A172 (cell line): ENCODE measurements at places on chromosomes 11 and 22. TPM values are rescaled to one million over a fixed set of nuclear protein-coding genes. Genes with fewer than 3 reads are reported as not detected.

Gene GRK2
- total RNA-seq: 40.3 and 44.6 TPM in 2 replicates

Gene MYOD1
- not detected in 2 replicates for total RNA-seq

DNA sequence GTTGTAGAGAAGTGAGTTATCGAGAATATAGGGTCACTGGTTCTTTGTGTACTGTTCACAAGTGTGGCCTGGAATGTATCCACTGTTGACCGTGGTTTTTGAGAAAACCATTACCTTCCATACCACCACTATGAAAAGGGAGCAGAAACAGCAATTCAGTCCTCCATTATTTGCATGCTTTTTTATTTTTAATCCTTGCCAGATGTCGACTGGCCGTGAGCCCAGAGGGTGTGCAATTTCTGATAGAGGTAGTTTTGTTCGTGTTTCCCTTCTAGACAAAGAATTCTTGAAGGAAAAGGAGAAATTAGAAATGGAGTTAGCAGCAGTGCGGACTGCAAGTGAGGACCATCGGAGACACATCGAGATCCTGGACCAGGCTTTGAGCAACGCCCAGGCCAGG lies 81.7 kb downstream of the AMOTL1 start:
- no peak for DNase-seq

Gene NLRP10
- total RNA-seq: 0.16 TPM in 1 of 2 replicates, not detected in the other

- DNase-seq: no peak
These were observed 40.3 kb upstream of the OR5D13 start for GRCh38 chr11:55732936-55733335.

DNA sequence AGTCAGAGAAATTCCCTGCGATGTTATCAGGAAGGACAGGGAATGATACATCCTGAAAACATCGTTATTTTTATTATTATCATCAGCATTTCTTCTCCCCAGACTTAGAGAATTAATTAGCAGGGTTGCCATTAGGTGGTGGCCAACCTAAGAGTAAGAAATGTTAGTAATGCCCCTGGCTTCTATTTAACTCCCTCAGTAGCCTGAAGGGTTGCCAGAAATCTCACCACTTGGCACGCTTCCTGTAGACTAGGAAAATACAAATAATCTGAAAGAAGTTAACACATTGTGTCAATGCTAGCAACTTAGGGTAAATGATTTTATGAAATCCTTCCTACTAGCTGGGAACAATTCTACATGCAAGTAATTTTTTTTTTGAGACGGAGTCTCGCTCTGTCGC lies 45.5 kb downstream of the ENDOD1 start:
- no peak for DNase-seq

- no peak for DNase-seq
These were observed 5.2 kb downstream of the C11orf52 start for GRCh38 chr11:111923951-111924350.
